Panc1 (cell line): ENCODE measurements at places on chromosomes 4 and X. TPM values are rescaled to one million over a fixed set of nuclear protein-coding genes. Genes with fewer than 3 reads are reported as not detected.

DNA sequence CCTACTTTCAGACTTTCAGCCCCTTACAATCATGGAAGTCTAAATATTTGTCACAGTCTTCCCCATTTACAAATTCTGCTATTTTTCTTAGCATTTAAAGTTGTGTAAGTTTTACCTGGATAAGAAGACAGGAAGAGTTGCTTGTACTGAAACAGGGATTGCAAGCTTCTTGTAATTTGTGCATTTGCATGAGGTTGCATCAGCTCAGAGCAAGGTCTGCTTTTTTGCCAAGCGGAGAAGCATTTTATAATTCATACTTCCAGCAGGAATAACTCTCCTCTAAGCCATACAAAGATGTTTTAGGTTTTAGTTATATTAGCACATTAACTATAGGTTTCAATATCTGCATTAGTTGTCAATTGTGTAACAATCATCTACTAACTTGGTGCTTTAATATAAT is 922.0 kb upstream of the PABPC4L start:
- no peak for DNase-seq

DNA sequence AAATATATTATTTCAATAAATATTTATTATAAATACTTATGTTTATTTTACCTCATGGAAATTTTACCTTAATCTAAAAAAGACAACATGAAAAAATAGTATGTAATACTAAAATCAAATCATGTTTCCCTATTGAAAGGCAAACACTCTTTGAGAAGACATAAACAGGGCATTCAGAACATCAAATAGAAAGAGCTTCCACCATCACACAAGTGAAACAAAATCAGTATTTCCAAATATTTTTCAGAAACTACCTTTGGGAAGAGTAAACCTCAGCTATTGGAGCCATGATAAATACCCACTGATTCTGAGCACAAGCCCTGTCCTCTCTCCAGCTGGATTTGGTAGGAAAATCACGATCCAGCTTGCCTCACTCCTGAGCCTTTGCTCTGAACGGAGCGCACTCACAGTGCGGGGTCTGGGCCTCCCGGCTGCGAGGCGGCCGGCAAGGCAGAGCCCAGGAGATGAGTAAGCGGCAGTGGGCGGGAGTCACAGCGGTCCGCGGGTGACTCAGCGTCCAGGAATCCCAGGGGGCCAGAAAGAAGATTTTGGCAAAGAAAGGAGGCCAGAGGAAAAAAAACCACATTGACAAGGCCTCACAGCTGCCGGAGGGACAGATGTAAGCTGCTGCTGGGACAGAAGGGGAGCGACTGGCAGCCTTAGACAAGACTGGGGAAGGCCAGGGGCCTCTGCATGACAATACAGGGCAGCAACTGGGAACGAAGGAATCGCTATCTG is 14.7 kb upstream of the ANXA5 start:
- DNase-seq: no peak

- no peak for DNase-seq
Measured at GRCh38 chr4:155972098-155972497, 18.4 kb upstream of the CTSO start.

DNA sequence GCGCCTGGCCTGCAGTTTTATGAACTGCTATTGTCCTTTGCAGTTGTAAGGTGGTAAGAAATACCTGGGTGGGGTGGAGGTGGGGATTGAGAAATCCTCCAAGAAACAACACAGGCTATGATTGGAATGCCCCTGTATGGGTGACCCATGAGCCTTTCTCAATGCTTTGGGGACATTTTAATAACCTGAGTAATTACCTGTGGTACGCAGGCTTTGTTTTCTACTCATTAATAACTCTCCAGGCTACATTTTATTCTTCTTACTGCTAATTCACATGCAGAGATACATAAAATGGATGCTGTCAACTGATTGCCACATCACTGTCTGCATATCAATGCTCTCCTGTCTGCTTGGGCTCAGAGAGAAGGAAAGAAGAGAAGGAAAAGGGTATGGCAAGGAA is 41.8 kb downstream of the PHEX start:
- no peak for DNase-seq

DNA sequence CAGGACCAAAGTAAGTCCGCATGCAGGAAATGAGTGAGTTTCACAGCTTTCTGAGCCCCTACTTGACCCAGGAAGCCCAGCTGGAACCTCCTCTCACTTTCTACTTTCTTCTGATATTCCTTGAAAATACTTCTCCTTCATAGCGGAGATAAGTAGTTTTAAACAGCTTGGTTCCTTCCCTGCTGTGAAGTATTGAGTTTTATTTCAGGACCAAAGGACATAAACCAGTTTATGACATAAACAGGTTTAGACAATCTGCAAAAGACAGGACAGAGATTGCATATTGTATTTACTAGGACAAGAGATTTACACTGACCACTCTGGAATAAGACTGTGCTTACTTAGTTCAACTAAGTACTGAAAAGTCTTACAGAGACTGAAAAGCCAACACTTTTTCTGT is 54.8 kb downstream of the PAGE2 start:
- no peak for DNase-seq

DNA sequence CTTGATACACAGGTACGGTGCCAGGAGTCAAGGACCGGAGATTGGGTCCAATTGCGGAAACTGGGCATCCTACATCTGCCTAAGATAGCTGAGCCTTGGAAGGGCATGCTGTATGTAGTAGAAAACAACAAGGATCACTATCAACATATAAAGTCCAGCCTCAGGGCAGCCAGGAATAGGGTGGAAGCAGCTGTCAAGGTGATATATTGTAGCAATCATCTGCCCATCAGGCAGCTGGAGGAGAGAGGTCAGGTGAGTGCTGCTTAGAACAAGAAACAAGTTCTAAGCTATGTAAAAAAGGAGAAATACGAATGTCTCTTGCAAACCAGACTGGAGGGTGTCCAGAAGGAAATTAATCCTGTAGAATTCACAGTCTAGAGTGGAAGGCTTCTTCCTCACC is 34.8 kb downstream of the KCNE5 start:
- no peak for DNase-seq

DNA sequence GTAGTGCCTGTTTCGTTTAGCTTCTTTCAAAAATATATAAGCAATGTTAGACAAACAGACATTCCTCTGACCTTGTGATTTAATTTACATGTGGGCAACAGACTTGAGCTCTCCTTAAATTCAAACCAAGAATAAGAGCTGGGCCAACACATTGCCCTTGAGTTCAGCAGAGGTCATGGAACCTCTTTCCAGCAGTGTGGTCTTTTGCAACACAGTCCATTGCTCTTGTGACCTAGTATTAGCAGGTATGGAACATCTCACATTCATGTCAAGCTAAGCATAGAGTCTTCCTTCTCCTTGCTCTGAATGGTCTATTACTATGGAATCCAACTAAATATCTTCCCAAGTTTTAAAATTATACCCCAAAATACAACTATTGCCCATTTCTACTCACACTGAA is 33.7 kb upstream of the MND1 start:
- DNase-seq: no peak

DNA sequence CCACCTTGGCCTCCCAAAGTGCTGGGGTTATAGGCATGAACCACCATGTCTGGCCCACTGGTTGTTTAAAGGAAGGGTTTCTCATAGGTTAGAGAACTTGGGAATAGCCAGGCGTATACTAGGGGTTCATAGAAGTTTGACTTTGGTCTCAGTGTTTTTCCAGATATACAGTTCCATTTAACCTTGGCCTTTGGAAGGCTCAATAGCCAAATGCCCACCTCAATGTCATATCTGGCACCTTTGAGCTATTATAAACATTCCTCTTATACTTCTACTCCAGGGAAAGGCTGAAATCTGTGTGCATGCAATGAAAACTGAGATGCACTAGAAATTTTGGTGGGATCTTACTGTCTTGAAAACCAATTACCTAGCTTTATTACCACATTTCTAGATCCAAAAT is 47.5 kb upstream of the PROM1 start:
- no peak for DNase-seq

DNA sequence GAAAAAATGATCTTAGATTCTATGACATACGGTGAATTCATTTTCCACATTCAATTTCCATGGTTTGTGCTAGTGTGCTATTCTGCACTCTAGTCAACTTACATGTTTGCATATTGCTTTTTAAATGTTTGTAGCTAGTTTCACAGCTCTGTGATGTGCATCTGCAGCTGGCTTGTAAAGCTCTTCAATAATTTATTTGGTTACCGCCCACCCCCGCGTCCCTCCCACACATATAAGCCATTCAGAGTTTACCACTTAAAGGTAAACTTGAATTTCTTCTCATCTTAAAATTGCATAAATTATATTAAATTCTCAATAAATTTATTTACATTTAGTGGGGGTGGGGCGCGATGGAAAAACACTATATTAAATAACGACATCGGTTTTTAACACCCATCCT is 291 bp upstream of the NBDY start:
- no peak for DNase-seq

GRCh38 chrX:109739625-109740432 is 6.8 kb upstream of the ACSL4 start:
- DNase-seq: no peak

GRCh38 chr4:41364876-41365275 is 108.1 kb downstream of the UCHL1 start:
- DNase-seq: no peak

DNA sequence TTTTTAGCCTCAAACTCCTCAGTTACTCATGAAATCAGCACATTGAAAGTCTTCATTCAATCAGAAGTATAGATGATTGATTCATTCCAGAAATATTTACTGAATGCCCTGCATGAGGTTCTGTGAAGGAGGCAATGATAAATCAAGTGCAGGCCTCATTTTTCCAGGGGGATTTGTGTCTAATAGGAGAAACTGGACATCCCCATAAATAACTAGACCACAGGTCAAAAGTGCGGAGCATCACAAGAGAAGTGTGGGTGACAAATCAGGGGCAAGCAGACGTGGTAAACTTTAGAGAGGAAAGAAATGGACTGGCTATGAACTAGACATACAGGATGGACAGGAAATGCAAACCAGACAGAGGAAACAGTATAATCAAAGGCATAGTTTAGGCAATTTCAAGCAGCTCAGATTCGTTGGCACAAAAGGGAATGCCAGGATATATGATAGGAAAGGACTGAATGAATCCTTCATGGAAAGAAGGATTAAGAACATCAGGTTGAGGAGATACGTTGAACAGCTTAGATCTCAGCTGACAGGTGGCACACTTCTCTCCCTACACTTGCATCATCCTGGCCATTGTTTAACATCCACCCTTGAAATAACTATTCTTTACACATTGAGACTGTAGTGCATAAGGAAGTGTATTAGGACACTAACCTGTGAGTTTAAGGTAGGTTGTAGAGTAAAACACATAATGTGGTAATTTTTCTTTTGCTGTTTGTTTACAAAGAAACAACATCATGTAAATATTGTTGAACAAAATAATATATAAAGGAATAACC is 69.6 kb upstream of the RASGEF1B start:
- DNase-seq: no peak

DNA sequence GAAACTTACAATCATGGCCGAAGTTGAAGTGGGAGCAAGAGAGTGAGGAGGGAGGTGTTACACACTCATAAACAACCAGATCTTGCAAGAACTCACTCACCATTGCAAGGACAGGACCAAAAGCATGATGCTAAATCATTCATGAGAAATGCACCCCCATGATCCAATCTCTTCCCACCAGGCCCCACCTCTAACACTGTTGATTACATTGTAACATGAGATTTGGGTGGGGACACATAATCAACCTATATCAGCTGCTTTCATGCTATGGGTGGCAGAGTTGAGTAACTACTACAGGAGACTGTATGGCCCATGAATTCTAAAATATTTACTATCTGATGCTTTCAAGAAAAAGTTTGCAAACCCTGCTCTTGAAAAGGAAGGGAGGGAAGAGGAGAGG is 155.1 kb downstream of the DEFB131A start:
- DNase-seq: no peak

GRCh38 chrX:107730991-107731766 is 44.4 kb downstream of the TSC22D3 start:
- no peak for DNase-seq

- DNase-seq: no peak
Measured at GRCh38 chr4:2526559-2526958, 9.9 kb upstream of the FAM193A start.

DNA sequence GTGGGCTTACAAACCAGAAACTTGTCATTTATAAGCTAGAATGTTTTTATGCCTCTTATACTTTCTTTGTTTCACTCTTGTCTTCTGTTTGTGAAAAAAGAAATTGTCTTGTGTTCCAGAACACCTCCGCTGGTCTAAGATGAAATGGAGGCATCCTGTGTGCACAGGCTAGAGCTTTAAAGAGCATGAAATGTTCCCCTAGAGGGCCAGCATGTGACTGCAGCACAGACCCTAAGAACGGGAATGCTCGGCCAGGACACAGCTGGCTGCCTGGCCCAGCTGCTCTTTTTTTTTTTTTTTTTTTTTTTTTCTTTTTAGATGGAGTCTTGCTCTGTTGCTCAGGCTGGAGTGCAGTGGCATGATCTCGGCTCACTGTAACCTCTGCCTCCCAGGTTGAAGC is 33.6 kb downstream of the SETD7 start:
- DNase-seq: no peak

- DNase-seq: no peak
Measured at GRCh38 chrX:41090568-41091238, 5.5 kb downstream of the USP9X start.

GRCh38 chrX:72609313-72609712 is 36.7 kb upstream of the HDAC8 start:
- no peak for DNase-seq

DNA sequence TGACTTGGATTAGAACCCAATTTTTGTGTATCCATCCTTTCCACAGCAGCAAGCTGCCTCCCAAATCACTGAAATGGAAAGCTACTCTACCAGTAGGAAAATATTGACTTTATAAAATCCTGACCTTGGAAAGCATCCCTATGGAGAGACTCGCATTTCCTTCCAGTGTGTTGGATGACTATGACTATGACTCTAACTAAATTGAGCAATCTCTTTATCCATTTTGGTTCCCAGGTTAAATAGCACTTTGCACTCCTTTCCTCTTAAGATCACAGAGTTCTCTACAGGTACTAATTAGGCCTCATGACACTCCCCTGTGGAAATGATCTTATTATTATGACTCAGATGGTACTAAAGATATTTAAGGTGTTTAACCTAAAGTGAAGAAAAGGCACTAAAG is 431.8 kb downstream of the PPARGC1A start:
- no peak for DNase-seq

GRCh38 chr4:140857111-140857510 is 100.9 kb upstream of the TBC1D9 start:
- DNase-seq: no peak

DNA sequence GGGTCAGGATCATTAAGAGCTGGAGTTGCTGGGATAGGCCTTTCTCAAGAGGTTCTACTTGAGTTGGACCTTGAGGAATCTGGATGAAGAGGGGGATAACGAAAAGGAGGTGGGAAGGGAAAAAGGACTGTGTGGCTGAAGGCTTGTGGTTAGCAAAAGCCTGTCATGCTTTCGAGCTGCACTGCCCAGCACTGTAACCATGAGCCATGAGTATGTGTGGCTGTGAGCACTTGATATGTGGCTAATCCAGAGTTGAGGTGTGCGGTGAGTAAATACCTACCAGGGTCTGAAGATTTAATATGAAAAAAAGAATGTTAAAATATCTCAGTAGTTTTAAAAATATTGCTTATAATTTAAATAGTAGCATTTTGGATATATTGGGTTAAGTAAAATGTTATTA is 11.4 kb downstream of the TMEM165 start:
- DNase-seq: no peak

TLR1 gene
- 0.41 TPM for total RNA-seq

TREX2 gene
- 2.4 TPM for total RNA-seq

LUZP4 gene
- not detected for total RNA-seq

OTUD6A gene
- not detected for total RNA-seq

DCAF4L1 gene
- 0.13 TPM for total RNA-seq

OTC gene
- not detected for total RNA-seq

F11 gene
- not detected for total RNA-seq

CXCL6 gene
- total RNA-seq: 0.33 TPM
